Psoas muscle (tissue), 8 donors: ENCODE measurements at places on chromosomes 7 and 10. TPM values are rescaled to one million over a fixed set of nuclear protein-coding genes. Genes with fewer than 3 reads are reported as not detected.

The ASB10 gene
- polyA plus RNA-seq: 25.2 TPM

The PCDH15 gene
- polyA plus RNA-seq: not detected

The DPP6 gene
- polyA plus RNA-seq: 0.18 TPM

The WNT8B gene
- polyA plus RNA-seq: not detected

The ITPRID1 gene
- polyA plus RNA-seq: not detected
